ENCODE measurements at places on chromosomes 16 and 17.

- no peak for DNase-seq
These were observed 139.8 kb upstream of the CACNG5 start for GRCh38 chr17:66695098-66695497.

- no peak for DNase-seq
These were observed 50.0 kb downstream of the SHISA9 start for GRCh38 chr16:12951392-12951791.

DNA sequence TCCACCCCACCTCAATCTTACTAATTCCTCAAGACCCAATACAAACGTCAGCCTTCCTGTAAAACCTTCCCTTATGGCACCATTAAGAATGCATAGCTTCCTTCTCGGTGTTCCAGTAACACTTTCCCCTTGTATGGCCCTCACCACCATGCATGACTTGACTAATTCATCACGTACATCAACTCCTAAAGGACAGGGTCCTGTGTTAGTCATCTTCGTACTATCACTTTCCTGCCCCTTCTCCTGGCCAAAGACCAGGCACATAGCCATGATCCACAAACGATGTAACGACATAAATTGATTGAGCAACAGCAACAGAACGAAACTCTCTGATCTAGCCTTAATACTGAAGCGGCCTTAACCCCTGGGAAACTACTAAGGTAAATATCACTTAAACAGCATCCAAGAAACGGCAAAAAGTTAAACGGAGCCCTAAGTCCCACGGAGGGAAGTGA is 612 bp downstream of the PSMD12 start:
- DNase-seq, result peak; percentile 60

DNA sequence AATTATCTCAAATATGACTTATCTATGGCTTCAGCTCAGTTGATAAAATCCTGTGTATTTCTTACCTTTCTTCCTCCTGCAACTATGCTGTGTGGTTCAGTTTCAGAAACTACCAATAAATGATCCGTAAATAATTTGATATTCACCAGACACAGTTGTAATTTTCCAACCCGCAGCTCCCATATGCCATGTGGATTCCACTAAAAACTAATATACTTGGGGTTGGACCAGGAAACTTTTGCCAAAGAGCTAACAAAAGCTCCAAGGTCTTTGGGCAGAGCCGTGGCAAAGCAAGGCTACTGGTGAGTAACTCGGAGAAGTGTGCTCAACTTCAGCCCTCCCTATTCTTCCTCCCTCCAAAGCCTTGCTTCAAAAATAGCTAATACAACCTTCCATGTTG is 2.3 kb upstream of the CHST6 start:
- DNase-seq, result no peak

GRCh38 chr17:63181856-63182255 is 215.8 kb downstream of the TANC2 start:
- no peak for DNase-seq

DNA sequence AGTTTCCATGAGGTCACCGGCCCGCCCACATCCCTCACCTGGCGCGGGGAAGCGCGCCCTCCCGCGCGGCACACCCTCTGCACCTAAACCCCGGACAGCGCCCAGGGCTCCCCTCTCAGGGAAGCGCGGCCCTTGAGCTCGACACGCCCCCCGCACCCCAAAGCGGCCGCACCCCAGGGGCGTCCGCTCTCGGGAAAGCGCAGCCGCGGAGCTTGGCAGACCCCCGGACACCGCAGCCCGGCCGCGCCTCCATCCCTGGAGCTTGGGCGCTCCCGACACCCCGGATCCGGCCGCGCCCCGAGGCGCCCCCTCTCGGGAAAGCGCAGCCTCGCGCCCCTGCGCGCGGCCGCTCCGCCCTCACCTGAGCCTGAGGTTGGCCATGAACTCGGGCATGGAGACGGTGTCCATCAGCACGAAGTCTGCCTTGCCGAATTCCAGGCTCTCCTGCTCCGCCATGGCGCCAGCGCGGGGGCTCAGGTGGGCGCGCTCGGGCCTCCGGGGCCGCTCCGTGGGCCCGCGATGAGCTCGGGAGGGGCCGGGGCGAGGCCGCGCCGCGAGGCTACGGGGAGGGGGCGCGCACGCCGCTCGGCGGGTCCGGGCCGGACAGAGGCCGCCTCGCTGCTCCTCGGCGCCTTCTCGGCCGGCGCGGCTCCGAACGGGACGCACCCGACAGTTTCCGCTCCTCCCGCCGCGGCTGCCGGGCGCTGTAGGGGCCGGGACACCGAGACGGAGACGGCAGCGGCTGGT is at the start of gene MYO1D:
TSS of gene MYO1D (minus strand) at position 708 of the 747 bp plus-strand sequence. CDS start at position 456, 252 bp downstream.
- peak; percentile 65 for DNase-seq

DNA sequence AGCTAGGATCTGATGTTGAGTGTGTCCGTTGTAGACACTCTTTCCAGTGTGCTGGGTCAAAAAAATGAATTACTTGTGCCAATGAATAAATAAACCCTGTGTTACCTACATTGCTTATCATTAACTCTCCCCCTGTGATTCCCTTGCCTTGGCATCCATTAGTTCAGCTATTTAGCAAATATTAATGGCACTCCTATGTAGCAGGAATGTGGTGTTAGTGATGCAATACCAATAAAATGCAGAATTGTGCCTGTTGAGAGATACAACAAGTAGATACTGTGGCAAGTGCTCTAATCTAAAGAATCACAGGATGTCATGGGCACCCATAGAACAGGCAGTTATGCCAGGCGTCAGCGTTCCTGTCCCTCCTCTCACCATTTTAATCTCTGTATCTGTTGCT is 343.2 kb downstream of the PMP22 start:
- DNase-seq, result no peak

GRCh38 chr17:79075446-79075750 is 774 bp downstream of the ENGASE start:
- no peak for DNase-seq

Measured in T-helper 2 cell (primary cell).